ENCODE measurements at places on chromosomes 7 and 10.
A peak's percentile ranks its signal among the peaks of the same experiment; 100 is the strongest.

DNA sequence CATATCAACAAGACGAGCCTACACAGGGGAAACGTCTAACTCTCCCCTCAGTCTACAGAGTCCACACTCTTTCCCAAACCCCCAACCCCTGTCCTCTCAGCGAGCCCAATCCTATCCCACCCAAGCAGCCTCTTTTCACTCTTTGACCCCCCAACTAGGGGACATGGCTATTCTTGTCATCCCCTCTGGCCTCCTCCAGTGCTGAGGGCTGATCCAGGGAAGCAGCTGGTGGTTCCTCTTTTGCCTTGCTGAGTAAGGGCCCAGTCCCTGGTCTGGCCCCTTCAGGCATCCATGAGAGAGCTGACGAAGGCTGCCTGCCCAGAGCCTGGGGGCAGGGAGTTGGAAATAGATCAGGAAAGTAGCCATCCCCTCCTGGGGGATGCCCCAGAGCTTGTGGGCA lies 6.4 kb downstream of the NOBOX start:
- no peak for DNase-seq
- H3K4me3 ChIP-seq: no peak overlapping the region
- no peaks in the 10 kb centered on the region for H3K36me3 ChIP-seq
- H3K27ac ChIP-seq: no peak overlapping the region
- no peaks in the 10 kb centered on the region for H3K4me1 ChIP-seq

GRCh38 chr10:14798636-14799035 lies 23.9 kb upstream of the FAM107B start:
- H3K4me3 ChIP-seq: no peak overlapping the region
- H3K27ac ChIP-seq: no peak overlapping the region
- peaks cover 35% of the 10 kb centered on the region for H3K27me3 ChIP-seq
- no peaks in the 10 kb centered on the region for H3K4me1 ChIP-seq
- no peaks in the 10 kb centered on the region for H3K36me3 ChIP-seq

DNA sequence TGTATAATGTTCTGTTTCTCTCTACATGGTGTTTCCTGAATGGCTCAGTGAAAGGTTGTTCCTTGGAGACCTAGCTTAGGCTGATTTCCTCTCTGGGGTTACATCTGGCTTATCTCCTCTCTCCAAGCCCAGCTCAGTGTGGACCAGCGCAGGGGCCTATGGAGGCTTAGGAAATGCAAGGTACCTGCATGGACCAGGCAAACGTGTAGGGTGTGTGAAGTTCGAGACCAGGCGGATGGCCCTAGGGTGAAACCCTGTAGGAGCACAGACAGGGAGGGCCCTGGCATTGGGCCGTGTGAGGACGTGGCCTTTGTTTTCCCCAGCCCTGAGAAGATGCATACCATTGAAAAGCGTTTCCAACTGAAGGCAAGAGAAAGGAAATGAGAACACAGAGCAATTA lies 59.0 kb downstream of the DOCK1 start:
- H3K36me3 ChIP-seq: no peaks in the 10 kb centered on the region
- no peak overlapping the region for H3K4me3 ChIP-seq

- H3K36me3 ChIP-seq: no peaks in the 10 kb centered on the region
- H3K4me3 ChIP-seq: no peak overlapping the region
- H3K27me3 ChIP-seq: no peaks in the 10 kb centered on the region
- DNase-seq: no peak
- H3K4me1 ChIP-seq: peaks cover 24% of the 10 kb centered on the region
- H3K27ac ChIP-seq: no peak overlapping the region
Measured at GRCh38 chr10:121221072-121221471, 369.9 kb downstream of the WDR11 start.

DNA sequence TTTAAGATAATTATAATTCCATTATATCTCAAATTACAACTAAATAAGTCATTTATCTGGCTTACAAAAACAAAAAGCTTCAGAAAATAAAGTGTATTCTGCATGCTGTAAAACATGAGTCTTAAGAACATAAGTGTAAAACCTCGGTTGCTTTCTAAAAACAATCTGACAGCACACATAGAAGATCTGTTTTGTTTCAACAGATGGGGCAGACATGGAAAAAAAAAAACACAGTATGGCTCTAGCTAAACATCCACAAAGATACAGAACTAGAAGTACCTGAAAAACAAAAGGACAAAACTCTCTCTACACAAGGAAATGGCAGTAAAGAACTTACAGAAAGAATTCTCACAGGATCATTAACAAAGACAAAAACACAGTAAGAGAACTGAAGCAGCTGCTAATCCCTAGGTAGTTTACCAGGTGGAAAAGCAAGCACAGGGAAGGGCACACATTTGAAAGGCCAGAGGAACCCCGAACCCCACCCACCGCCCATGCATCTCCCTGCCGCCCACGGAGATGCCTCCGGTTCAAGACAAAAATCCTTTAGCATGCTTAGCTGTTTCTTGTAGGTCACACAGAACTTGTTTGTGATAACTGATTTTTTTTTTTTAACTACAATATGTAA lies 42.5 kb downstream of the DLD start:
- no peak for DNase-seq
- H3K4me3 ChIP-seq: no peak overlapping the region
- peaks cover 50% of the 10 kb centered on the region for H3K4me1 ChIP-seq
- peak overlapping the region; percentile 79 for H3K27ac ChIP-seq
- peaks cover 50% of the 10 kb centered on the region for H3K36me3 ChIP-seq

DNA sequence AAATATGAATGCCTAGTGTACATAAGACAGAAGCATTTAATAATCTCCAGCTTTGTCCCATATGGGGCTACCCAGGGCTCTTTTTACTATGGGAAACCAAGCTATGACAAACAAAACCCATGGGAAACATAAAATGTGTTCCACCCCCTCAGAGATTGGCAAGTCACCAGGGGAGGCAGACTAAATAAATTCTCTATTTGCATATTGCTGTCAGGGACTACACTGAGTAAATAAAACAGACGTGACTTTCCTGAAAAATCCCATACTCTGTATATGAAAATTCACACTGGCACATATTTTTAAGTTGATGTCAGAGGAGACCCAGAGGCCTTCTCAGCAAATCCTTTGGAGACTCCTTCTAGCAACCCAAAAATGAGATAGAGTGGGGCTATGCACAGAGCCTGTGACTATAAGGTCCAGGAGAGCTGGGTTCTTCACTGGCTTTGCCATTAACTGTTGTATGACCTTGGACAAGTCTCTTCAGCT lies 44.0 kb upstream of the HPSE2 start:
- H3K36me3 ChIP-seq: no peaks in the 10 kb centered on the region
- DNase-seq: no peak
- no peak overlapping the region for H3K4me3 ChIP-seq
- no peak overlapping the region for H3K27ac ChIP-seq

- no peaks in the 10 kb centered on the region for H3K36me3 ChIP-seq
- H3K4me1 ChIP-seq: peaks cover 6% of the 10 kb centered on the region
- no peak for DNase-seq
Measured at GRCh38 chr7:42981601-42982000, 49.4 kb downstream of the MRPL32 start.

- H3K4me3 ChIP-seq: no peak overlapping the region
- no peaks in the 10 kb centered on the region for H3K36me3 ChIP-seq
- DNase-seq: no peak
- H3K4me1 ChIP-seq: peaks cover 4% of the 10 kb centered on the region
Measured at GRCh38 chr7:130008941-130009847, 42.0 kb downstream of the ZC3HC1 start.

DNA sequence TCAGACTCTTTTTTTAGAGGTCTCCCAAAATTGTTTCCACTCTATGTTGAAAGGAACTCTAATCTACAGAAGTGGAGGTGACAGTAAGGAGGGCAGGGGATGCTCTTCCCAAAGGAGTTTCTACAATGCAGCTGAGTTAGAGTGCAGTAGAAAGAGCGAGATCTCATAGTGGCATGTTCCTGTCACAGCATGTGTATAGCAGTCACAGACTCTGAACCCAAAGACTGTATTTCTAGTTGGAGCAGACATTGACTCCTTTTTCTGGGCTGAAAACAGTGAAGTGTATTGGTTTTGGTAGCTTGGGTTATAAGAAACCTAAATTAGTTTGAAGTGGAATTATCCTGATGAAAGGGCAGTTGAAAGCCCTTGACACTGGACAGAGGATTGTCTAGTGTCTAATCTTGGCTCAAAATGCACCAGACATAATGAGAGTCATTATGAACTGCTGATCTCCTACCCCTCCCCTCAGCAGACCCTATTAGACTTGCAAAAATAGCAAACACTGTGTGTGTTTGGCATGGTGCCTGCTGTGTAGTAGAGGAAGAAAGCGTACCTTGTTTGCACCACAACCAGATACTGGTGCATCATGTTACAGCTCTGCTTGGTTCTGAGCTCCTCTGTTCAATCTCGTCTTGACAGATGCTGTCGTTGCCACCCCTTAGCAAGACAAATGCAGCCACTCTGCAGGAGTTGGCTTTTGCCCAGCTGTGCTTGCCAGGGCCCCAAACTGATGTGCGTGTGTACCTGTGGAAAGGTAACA lies 336.0 kb downstream of the AUTS2 start:
- peaks cover 25% of the 10 kb centered on the region for H3K4me1 ChIP-seq
- H3K27me3 ChIP-seq: no peaks in the 10 kb centered on the region
- no peak for DNase-seq
- H3K4me3 ChIP-seq: no peak overlapping the region
- H3K36me3 ChIP-seq: no peaks in the 10 kb centered on the region

DNA sequence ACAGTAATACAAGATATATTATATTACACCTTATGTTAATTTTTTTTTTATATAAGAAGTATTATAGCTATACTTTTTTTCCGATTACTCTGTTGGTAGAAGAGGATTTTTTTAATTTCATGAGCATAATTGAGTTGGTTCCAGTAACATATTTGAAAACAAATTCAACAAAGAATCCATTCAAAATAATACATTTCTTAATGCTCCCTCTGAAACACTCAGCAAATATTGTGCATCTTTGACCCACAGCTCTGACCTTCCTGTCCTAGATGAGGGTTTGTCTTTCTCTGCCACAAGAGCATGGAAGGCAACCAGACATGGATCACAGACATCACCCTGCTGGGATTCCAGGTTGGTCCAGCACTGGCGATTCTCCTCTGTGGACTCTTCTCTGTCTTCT lies at the start of gene OR2A2:
OR2A2 (plus strand) TSS at position 301 of the 400 bp plus-strand sequence; CDS start at position 301, 0 bp downstream.
- no peak within 1 kb of the TSS for H3K27ac ChIP-seq
- H3K36me3 ChIP-seq: no peaks in the 10 kb centered on the region
- no peaks in the 10 kb centered on the region for H3K4me1 ChIP-seq
- no peak within 1 kb of the TSS for H3K4me3 ChIP-seq
- peaks cover 13% of the 10 kb centered on the region for H3K27me3 ChIP-seq

GRCh38 chr10:112914288-112914952 lies 35.6 kb upstream of the TCF7L2 start:
- no peak overlapping the region for H3K27ac ChIP-seq
- no peak for DNase-seq
- no peak overlapping the region for H3K4me3 ChIP-seq
- H3K4me1 ChIP-seq: peaks cover 20% of the 10 kb centered on the region
- H3K36me3 ChIP-seq: no peaks in the 10 kb centered on the region

DNA sequence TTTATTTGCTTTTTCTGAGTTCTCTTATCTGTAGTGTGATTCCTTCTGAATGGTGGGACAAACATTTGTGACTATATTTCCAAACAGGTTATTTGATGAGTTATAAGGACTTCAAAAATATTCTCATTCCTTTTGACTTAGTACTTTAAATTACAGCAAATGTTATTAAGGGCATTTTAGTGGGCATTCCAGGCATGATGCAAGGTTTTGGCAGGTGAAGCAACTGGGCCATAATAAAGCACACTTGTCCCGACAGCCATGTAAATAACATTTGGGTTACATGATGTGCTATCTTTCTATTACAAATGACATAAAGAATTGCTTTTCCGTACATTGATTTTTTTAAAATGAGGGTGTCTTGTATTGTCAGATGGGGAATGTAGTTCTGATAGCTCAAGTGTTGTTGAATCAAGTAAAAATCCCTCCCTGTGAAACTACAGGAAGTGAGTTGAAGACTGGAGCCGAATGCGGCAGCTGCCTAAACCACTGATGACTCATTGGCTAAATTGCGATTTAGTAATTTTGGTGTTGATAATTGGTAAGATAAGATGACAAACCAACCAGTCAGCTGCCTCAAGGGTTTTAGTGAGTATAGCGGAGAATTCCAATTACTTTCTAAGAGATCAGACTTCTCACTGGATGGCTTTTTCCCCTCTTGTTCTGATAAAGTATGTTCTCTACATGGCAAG lies 231.3 kb upstream of the NPY start:
- no peak overlapping the region for H3K27ac ChIP-seq
- no peak for DNase-seq
- no peaks in the 10 kb centered on the region for H3K4me1 ChIP-seq
- no peak overlapping the region for H3K4me3 ChIP-seq
- H3K36me3 ChIP-seq: no peaks in the 10 kb centered on the region

DNA sequence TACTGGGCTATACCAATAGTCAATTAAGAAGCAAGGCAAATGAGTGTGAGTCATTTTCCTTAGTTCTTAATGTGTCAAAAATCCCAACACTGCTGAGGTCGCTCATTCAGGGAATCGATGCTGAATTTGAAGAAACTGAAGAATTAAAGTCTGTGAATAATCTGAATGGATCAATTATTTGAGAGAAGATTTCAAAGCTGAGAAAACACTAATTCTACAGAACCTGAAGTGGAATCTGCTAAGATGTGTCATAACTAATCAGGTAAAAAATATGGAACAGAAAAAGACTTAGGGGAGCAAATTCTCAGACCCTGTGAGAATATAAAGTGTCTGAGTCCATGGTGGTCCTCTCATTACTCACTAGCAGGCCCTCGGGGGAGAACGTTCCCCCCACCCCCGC lies 125.6 kb downstream of the DIP2C start:
- no peak overlapping the region for H3K27ac ChIP-seq
- no peaks in the 10 kb centered on the region for H3K27me3 ChIP-seq
- H3K4me3 ChIP-seq: no peak overlapping the region
- peaks cover 25% of the 10 kb centered on the region for H3K4me1 ChIP-seq

DNA sequence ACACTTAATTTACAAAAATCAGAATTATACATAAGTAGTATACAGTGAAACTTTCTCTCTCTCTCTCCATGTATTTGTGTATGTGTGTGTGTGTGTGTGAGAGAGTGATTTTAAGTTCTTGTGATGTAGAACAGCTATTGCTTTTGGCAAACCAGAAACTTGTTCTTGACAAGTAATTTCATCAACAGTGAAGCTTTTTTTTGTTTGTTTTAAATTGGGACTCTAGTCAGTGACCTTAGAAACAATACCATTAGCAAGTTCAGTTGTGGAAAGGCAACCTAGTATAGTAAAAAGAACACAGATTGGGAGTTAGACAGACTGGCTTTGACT lies 319.1 kb downstream of the PTEN start:
- H3K4me3 ChIP-seq: no peak overlapping the region
- no peaks in the 10 kb centered on the region for H3K36me3 ChIP-seq
- H3K27ac ChIP-seq: no peak overlapping the region

DNA sequence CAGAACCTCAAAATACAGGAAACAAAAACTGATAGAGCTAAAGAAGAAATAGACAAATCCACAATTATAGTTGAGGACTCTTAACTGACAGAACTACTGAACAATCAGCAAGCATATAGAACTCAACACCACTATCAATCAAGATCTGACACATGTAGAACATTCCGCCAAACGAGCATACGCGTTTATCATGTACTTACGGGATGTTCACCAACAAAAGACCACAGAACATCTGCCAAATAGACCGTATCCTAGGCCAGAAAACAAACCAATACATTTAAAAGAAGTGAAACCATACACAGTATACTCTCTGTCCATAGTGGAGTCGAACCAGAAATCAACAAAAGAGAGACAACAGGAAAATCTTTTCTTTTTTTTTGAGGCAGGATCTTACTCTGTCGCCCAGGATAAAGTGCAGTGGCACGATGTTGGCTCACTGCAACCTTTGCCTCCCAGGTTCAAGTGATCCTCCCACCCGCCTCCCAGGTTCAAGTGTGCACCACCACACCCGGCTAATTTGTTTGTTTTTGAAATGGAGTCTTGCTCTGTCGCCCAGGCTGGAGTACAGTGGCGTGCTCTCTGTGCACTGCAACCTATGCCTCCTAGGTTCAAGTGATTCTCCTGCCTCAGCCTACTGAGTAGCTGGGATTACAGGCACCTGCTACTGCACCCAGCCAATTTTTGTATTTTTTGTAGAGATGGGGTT lies 5.1 kb downstream of the GNA12 start:
- DNase-seq: no peak
- no peaks in the 10 kb centered on the region for H3K27me3 ChIP-seq
- no peak overlapping the region for H3K4me3 ChIP-seq
- H3K36me3 ChIP-seq: peaks cover 36% of the 10 kb centered on the region
